ENCODE measurements at places on chromosomes 4 and X.

- DNase-seq = no peak
These were observed 57.0 kb upstream of the GRPEL1 start for GRCh38 chr4:7124689-7125442.

- no peak for DNase-seq
These were observed 785.3 kb downstream of the ADGRL3 start for GRCh38 chr4:61985426-61985825.

GRCh38 chr4:13160920-13161319 lies 323.2 kb downstream of the RAB28 start:
- DNase-seq = no peak

- DNase-seq = no peak
These were observed 21.9 kb downstream of the SEC24D start for GRCh38 chr4:118814058-118814457.

DNA sequence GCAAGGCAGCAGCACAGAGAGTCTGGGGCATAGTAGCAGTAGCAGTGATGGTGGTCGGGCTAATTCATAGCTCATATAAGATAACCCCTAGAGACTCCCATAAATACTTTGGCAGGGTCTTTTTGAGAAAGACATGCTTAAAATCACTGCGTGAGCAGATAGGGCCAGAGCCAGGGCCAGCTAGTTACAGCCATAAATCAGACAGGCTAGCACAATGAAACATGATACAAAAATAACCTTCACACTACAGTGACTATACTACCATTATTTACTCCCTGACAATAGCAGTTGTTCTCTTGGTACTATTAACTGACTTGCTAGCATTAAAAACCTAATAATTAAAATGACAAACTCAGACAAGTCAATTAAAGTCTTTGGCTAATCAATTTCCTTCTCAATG lies 295.9 kb downstream of the SMARCA1 start:
- DNase-seq = no peak

DNA sequence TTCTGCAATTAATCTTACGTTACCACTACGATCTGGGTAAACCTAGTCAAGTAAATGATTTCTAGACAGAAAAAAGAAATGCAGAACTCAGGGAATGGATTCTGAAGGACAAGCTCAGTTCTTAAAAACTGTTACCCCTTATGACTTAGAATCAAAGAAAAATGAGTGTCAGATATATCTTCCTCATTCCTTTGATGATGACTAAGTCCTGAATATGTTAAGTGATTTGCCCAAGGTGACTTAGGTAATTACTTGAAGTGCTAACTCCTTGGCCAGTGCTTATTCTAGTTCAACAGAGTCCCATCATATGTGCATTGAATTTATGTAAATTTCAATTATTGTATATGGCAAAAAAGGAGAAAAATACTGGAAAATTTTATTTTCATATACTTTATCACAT lies 92.5 kb downstream of the PPEF1 start:
- no peak for DNase-seq

DNA sequence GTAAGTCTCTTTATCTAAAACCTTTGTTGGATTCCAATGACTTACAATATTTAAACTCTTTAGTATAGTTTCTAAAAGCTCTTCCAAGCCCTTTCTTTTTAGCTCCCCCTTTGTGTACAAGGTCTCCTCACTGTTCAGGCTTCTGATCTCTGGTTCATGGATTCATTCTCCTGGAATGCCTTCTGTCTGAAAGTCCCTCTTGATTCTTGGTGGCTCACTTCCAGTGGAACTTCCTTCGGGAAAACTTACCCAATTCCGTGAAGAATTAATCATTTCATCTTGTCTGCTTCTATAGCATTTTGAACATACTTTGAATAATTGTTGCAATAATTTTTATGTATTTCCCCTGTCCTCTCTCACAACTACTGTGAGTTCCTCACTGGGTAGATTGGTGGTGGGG lies 3.6 kb downstream of the ARHGAP24 start:
- DNase-seq = no peak

DNA sequence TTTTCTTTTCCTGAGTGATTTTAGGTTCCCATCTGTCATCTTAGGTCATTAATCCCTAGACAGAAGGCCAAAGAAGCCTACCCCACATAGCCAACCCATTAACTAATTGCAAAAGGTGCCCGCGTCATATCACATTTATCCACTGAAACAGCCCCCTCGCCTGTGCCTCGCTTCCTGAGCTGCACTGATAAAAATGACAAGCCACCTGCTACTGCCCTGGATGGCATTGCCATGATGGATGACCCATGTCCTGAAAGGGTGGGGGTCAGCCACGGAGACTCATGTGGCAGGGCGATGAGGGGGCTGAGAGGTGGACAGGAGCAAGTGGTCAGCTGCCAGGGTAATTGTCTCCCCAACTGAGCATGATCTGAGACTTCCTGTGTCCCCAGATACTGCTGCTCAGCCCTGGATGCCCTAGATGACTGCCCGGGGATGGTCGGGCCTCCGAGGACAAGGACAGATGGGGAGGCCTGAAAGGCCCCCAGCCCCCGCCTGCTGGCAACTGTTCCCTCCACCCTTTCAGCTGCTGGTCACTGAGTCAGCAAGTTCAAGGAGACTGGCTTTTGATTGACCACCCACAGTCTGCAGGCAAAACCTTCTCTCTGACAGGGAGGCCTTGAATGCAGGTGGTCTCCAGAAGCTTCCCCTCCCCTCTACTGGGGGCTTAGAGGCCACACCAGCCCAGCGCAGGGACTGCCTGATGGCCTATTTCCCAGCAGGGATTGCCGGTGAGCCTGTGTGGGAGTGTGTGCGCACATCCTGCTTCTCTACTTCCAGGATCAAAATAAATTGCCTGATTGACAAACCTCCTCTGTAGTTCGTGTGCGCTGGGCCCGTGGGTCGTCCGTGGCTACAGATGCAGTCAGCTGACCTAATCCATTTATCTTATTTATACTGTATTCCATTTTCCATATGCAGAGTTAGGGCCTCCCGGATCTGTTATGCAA lies 496.3 kb downstream of the BCOR start:
- no peak for DNase-seq

GRCh38 chrX:148069759-148070503 lies 88.8 kb downstream of the FMR1NB start:
- DNase-seq = no peak

- DNase-seq = no peak
These were observed 169.4 kb downstream of the MAD2L1 start for GRCh38 chr4:119897260-119897659.

DNA sequence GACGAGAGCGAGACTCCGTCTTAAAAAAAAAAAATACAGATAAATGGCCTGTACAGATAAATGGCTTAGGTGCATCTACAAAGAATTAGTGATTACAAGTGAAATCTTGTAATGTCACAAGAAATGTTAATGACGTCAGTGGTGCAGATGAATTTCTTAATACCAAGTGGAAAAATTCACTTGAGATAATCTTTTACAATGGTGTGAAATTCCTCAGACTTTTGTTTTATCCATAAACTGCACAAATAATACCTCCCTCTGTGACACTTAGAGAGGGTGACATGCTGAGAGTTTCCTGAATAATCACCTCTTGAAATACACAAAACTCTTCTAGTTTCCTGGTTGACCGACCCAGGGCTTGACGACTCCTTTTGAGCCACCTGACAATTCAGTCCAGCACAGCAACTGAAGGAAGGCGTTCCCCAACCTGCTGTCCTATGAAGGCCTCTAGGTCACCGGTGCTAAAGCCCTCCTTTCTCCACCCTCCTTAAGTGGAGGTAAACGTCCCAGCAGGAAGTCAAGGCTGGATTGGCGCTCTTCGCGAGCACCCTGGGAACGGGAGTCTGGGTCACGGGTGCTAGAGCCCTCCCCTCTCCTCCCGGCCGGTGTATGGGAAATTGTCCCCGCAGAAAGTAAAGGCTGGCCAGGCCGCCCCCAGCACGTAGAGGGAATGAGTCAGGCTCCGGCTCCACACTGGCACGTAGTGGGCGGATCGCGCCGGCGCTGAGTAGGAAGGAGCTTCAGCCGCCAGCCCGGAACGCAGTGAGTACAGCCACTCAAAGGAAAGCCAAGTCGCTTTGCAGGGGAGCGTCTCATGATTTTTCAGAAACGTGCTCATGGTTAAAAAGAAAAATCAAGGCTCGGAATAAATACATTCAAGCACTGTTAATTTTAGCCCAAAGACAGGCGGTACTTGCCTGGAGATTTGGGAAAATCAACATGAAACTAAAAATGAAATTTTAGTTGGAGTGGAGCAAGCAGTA lies at the start of gene TMEM144:
TMEM144 (plus strand) TSS at position 662 of the 983 bp plus-strand sequence. CDS start 2,182 bp downstream, outside the sequence.
- no peak for DNase-seq

DNA sequence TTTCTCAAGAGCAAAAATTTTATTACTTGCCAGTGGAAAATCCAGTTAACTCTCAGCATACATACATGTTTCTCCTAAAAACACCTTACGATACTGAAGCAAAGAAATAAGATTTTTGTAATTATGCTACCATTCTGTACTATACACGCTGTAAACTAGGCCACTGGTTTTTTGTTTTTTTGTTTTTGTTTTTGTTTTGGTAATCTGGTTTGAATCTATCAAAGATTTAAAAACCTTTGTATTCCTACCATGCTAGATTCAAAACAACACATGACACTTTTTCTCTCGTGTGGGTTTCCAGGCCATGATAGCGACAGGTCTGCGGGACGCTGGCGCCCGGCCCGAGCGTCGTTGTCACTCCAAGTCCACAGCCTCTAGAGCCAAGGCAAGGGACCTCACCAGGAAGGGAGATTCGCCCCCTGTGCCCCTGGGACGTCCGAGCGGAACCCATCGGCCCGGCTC lies 723 bp downstream of the TMEM192 start:
- no peak for DNase-seq

DNA sequence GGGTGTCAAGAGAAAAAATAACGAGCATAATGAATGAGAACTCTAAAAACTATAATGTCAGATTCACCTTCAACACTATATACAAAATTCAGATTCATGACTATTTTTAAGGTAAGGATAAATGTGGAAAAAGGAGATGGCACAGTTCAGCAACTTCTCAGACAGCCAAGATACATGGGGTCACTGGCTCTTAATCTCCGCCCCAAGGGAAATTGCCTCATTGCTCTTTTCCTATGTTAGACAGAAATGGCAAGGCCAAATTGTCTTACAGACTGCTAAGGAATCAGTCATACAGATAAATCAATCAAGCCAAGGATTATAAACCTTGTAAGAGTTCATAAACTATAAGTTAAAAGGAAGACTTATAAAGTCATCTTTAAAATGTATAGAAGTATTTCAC lies 183.4 kb downstream of the OPHN1 start:
- no peak for DNase-seq

DNA sequence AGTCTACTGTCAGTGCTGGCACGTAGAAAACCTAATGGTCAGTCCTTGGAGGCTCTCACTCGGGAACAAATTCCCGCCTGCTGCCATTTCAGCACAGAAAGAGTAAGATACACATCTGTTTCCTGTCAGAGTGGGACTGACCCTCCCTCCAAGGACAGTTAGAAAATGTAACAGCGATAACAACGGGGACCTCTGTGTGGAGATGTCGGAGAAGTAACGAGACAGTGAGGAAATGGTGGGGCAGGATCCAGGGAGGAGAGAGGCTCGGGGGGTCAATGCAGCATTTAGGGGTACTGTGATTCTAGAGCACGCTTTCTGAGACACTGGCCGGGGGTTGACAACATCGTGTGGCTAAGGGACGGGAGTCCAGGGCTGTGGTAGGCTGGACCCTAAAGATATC lies 36.0 kb upstream of the SORCS2 start:
- no peak for DNase-seq

- DNase-seq = no peak
These were observed 86.2 kb downstream of the SLC39A8 start for GRCh38 chr4:102259081-102259480.

DNA sequence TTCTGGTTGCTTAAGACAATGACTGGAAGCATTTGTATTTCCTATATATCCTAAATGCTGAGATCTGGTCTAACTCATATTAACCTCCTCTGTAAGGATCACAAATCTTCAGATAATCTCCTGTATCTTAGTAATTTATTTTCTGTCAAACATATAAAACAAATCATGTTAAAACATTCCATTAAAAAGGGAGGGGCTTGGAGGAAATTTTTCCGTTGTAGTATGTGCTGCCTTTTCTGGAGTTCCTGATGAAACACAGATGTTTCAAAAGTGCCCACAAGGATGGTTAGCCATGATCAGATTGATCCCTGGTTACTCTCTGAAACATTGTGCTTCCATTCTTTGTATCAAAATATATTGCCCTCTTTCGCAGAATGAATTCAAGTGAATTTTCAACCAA lies 182.1 kb downstream of the TENM3 start:
- DNase-seq = no peak

DNA sequence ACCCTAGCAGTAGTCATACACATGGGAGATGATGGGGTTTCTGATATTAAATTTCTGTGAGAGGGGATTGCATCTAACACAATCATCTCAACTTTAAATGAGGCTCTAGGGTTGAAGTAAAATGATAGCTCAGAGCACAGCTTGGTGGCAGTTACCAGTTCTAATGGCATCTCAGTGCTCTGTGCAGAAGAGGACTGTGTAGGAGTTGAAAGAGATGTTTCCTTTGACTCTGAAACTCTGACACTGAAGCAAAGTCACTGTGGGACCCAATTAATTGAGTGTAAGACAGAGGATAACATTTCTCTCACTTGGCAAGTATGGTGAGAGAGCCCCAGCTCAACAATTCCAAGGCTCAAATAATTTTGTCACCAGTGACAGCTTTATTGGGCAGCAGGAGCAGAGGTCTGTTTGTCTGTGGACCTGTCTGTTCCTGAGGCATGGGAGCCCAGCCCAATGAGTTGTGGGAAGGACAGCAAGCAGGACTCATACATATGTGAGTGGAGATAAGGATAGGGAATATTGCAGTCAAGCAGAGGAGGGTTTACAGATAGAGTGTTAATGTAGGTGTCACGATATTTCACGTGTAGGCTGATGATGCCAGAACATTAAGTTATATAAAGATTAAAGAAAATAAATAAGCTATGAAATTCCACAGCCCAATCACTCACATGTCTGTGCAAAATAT lies 76.7 kb upstream of the NAF1 start:
- no peak for DNase-seq

GRCh38 chr4:99832321-99832720 lies 15.7 kb downstream of the DAPP1 start:
- no peak for DNase-seq

GRCh38 chrX:56738670-56739069 lies 9.6 kb downstream of the NBDY start:
- DNase-seq = no peak

- no peak for DNase-seq
These were observed 25.9 kb downstream of the COL25A1 start for GRCh38 chr4:109276482-109277095.

DNA sequence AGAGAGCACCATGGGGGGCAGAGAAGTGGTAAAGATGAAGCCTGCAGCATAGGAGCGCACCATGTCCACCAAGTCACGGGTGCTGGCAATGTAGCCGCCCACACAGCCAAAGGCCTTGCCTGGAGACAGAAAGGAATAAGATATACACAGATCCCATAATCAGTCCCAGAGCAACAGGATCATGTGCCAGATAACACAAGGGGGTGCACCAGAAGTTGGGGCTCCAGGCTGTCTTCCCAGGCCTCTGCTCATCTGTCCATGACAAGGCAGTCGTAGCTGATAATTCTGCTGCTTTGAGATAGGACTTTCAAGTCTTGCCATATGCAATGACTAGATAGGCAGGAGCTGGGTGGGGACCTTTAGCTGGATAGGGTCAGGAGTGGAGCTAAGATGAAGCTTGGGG lies 14.7 kb downstream of the APEX2 start:
- DNase-seq = no peak
